ENCODE measurements at places on chromosomes 5 and 9. TPM values are rescaled to one million over a fixed set of nuclear protein-coding genes. Genes with fewer than 3 reads are reported as not detected.

DNA sequence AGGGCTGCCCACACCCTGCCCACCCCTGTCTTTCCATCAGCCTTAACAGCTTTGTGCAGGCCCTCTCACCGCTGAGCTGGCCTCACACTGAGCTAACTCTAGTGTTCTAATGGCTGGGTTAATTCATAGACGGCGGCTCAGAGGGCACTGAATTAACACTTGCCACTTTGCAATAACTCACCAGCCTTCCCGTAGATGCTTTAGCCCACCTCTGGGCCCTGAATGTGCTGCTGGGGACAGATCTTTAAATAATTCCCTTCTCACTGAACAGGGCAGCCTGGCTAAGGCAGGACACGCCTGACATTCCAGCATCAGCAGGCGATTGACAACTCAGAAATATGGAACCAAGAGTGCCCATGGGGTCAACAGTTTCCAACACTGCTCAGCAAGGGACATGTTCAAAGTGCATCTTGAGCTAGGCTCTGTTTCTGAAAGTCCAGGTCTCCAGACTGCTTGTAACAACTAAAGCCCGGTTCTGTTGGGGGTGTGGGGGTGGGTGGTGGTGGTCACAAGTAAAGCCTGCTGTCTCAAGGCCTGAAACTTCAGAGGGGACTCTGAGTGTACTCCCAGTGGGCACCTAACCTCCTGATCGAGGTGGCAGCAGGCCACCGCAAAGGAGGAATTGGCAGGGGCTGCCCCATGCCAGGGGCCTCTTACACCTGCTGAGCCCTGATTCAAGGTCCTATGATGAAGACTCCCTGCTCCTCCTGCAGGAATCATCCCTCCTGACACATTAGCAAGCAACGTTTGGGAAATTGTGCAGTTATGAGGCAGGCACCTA lies 248.3 kb downstream of the FSTL4 start:
- H3K27ac ChIP-seq, result no peak overlapping the region
- H3K4me1 ChIP-seq, result no peaks in the 10 kb centered on the region
- DNase-seq, result no peak
- no peaks in the 10 kb centered on the region for H3K27me3 ChIP-seq

DNA sequence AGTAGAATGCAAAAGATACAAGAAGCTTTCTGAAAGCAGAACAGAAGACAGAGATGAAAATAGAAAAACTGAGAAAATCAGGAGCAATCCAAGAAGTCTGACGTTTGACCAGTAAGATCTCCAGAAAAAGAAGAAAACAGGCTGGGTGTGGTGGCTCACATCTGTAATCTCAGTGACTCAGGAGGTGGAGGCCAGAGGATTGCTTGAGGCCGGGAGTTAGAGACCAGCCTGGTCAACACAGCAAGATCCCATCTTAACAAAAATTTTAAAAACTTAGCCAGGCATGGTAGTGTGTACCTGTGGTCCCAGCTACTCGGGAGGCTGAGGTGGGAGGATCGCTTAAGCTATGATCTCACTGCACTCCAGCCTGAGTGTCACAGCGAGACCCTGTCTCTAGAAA lies 15.9 kb downstream of the RETREG1 start:
- H3K4me1 ChIP-seq, result no peaks in the 10 kb centered on the region
- H3K27me3 ChIP-seq, result no peaks in the 10 kb centered on the region
- DNase-seq, result no peak
- no peak overlapping the region for H3K27ac ChIP-seq
- no peak overlapping the region for H3K4me3 ChIP-seq
- no peaks in the 10 kb centered on the region for H3K36me3 ChIP-seq

- H3K27ac ChIP-seq, result no peak overlapping the region
- no peaks in the 10 kb centered on the region for H3K4me1 ChIP-seq
- no peak for DNase-seq
- H3K36me3 ChIP-seq, result no peaks in the 10 kb centered on the region
- no peak overlapping the region for H3K4me3 ChIP-seq
Measured at GRCh38 chr5:171757853-171758535, 27.6 kb upstream of the SMIM23 start.

The PPP1R26 gene
- 26.5 TPM for total RNA-seq

- H3K36me3 ChIP-seq, result no peaks in the 10 kb centered on the region
- no peak overlapping the region for H3K27ac ChIP-seq
- DNase-seq, result no peak
- H3K4me3 ChIP-seq, result no peak overlapping the region
Measured at GRCh38 chr5:16975950-16976624, 40.0 kb upstream of the MYO10 start.

DNA sequence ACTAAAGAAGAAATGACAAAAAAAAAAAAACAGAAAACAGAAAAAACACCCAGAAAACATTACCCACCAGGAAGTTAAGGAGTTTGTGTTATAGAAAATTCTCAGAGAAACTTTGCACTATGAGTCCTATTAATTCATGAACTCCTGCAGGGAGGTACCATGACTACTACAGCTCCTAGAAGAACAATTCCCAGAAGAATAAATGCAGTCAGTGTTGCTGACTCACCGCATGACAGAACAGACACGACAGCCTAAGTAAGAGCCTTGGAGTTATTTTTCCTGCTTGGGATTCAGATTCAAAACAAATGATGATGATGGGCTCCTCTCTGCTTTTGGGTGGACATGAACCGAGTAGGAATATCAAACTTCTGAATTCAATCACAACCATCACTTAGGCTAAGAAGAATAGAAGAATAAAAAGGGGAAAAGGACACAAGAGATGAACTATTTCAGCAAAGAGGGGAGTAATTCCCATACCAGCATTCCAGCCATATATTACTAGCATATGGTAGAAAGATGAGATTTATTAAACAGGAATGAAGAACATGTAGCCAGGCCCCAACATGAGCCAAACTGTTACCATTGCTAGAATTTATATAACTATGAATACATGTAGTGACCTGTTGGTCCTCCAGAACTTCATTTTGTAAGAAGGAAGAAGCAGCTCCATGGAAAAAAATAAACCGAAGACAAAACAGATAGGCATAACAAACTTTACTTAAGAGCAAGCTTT lies 209.6 kb upstream of the PDE4D start:
- H3K36me3 ChIP-seq, result no peaks in the 10 kb centered on the region
- no peaks in the 10 kb centered on the region for H3K4me1 ChIP-seq
- no peak overlapping the region for H3K4me3 ChIP-seq

- no peak for DNase-seq
- H3K4me3 ChIP-seq, result no peak overlapping the region
- no peaks in the 10 kb centered on the region for H3K27me3 ChIP-seq
- peaks cover 15% of the 10 kb centered on the region for H3K4me1 ChIP-seq
- H3K27ac ChIP-seq, result no peak overlapping the region
- peaks cover 6% of the 10 kb centered on the region for H3K36me3 ChIP-seq
Measured at GRCh38 chr5:150446583-150446982, 3.0 kb downstream of the RPS14 start.

GRCh38 chr5:133668458-133668857 lies 56.1 kb upstream of the FSTL4 start:
- H3K4me3 ChIP-seq, result no peak overlapping the region
- no peak for DNase-seq
- no peaks in the 10 kb centered on the region for H3K4me1 ChIP-seq
- no peaks in the 10 kb centered on the region for H3K36me3 ChIP-seq
- no peaks in the 10 kb centered on the region for H3K27me3 ChIP-seq

DNA sequence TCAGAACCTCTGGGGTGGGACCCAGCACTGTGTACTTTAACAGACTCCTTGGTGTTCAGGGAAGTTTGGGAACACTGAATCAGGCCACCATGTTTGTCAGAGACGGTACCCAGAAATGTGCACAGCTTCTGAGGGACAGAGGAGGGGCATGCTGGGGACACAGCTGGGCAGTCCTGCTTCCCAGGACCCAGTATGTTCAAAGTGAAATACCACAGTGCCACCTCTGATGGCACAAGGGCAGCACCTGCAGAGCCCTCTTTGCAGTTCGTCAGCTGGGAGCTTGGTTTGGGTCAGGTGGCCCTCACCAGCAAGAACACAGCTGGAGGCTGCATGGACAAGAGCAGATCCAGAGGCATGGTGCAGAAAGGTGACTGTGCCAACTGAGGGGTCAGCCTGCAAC lies 51.2 kb downstream of the NDST1 start:
- H3K27ac ChIP-seq, result no peak overlapping the region
- H3K4me1 ChIP-seq, result no peaks in the 10 kb centered on the region
- no peaks in the 10 kb centered on the region for H3K36me3 ChIP-seq
- no peak for DNase-seq
- H3K27me3 ChIP-seq, result no peaks in the 10 kb centered on the region
- H3K4me3 ChIP-seq, result no peak overlapping the region

DNA sequence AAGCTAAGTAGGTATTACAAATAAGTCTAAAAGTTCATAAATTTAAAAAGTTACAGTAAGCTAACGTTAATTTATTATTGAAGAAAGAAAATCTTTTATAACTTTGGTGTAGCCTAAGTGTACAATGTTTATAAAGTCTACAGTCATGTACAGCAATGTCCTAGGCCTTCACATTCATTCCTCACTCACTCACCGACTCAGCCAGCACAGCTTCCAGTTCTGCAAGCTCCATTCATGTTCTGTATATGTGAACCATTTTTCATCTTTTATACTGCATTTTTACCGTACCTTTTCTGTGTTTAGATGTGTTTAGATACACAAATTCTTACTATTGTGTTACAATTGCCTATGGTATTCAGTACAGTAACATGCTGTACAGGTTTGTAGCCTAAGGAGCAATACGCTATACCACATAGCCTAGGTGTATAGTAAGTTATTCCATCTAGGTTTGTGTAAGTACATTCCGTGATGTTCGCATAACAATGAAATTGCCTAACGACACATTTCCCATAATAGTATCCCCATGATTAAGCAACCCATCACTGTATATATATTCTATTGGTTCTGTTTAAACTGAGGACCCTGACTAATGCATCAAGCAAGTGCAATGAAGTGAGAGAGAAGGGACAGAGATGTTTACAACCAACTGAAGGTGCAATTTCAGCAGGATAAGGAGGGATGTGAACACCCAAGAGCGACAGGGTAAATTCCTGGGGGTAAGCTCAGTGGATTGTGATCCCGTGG lies 88.9 kb upstream of the TRIO start:
- no peak overlapping the region for H3K4me3 ChIP-seq
- DNase-seq, result no peak
- no peak overlapping the region for H3K27ac ChIP-seq
- no peaks in the 10 kb centered on the region for H3K36me3 ChIP-seq
- no peaks in the 10 kb centered on the region for H3K27me3 ChIP-seq

DNA sequence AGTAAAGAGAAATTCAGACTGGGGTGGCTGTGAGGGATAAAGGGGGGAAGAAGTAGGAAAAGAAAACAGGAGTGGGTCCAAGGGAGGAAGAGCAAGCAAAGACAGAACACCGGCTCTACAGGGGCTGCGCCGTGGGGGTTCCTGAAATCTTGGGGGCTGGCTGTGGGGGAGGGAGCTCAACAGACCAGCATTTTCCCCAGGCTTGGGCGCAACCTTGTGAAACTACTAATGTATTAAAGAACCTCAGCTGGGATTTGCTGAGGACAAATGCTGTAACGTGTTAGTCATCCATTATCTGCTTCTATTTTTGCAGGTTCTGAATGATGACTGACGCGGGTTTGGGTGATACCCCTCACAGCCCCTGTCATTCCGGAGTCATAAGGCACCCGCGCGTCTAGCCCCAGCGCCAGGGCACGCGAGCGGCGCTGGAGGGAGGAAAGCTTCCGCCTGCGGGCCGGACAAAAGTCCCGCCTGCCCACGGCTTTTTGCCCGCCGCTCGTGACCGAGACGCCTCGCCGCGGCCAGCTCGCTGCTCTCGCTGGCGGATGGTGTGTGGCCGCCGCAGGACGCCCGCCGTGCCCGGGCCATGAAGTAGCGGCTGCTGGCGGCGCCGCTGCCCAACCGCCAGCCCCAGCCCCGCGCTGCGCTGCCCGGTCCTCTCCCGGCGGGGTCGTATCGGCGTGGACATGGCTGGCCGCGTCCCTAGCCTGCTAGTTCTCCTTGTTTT lies 110.6 kb downstream of the PAM start:
- peak overlapping the region; percentile 45 for H3K4me3 ChIP-seq
- H3K27ac ChIP-seq, result peak overlapping the region; percentile 85
- DNase-seq, result peak; percentile 41
- peaks cover 10% of the 10 kb centered on the region for H3K27me3 ChIP-seq

The IL3 gene
- not detected for total RNA-seq

- no peak for DNase-seq
- no peaks in the 10 kb centered on the region for H3K36me3 ChIP-seq
- no peaks in the 10 kb centered on the region for H3K4me1 ChIP-seq
- no peaks in the 10 kb centered on the region for H3K27me3 ChIP-seq
- no peak overlapping the region for H3K4me3 ChIP-seq
- peak overlapping the region; percentile 24 for H3K27ac ChIP-seq
Measured at GRCh38 chr5:38808666-38809343, 37.0 kb upstream of the OSMR start.

DNA sequence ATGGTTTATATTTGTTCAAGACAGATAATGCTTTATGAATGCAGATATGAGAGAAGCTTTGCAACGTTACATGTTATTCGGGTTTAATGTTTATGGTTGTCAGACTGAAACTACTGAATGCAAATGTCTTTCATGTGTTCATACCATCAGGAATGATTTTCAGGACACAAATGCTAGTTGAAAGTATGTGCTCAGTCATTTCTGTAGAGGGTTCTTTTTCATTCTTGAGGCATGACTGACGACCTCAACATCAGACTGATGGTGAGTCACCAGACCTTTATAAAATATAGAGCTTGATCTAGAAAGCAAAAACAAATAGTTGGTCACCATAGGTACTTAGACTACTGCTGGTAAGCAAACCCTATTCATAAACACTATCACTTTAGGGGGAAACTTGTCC lies 287.3 kb upstream of the NUDT12 start:
- H3K36me3 ChIP-seq, result no peaks in the 10 kb centered on the region
- no peak for DNase-seq

The RGMB gene
- 61.0 TPM for total RNA-seq

DNA sequence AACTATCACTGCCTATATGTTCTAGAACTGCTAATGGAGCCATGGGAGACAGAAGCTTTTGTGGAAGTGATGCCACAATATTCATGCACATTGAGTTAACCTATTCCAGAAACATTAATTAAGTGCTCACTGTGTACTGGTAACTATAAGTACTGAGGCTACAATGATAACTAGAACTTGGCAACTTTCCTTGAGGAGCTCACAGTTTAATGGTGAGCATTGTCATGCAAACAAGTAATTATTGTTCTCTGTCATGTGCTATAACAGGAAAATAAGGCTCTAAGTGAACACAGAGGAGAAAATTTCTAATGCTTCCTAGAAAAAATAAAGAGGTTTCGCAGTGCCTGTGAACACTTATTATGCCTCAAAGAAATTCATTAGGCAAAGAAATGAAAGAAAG lies 142.2 kb downstream of the BAAT start:
- no peaks in the 10 kb centered on the region for H3K36me3 ChIP-seq
- H3K27me3 ChIP-seq, result no peaks in the 10 kb centered on the region
- H3K27ac ChIP-seq, result no peak overlapping the region
- no peaks in the 10 kb centered on the region for H3K4me1 ChIP-seq
- no peak overlapping the region for H3K4me3 ChIP-seq

The IL4 gene
- not detected for total RNA-seq

The LOX gene
- 4.1 TPM for total RNA-seq

- H3K4me3 ChIP-seq, result no peak overlapping the region
- no peaks in the 10 kb centered on the region for H3K36me3 ChIP-seq
- no peak overlapping the region for H3K27ac ChIP-seq
- H3K4me1 ChIP-seq, result peaks cover 2% of the 10 kb centered on the region
- H3K27me3 ChIP-seq, result no peaks in the 10 kb centered on the region
- no peak for DNase-seq
Measured at GRCh38 chr5:17184588-17184987, 32.8 kb upstream of the BASP1 start.
